ENCODE measurements at places on chromosomes 2 and 18.
A peak's percentile ranks its signal among the peaks of the same experiment; 100 is the strongest.

- DNase-seq: peak; percentile 40
Measured at GRCh38 chr18:54528942-54529376, 62.1 kb upstream of the DYNAP start.

DNA sequence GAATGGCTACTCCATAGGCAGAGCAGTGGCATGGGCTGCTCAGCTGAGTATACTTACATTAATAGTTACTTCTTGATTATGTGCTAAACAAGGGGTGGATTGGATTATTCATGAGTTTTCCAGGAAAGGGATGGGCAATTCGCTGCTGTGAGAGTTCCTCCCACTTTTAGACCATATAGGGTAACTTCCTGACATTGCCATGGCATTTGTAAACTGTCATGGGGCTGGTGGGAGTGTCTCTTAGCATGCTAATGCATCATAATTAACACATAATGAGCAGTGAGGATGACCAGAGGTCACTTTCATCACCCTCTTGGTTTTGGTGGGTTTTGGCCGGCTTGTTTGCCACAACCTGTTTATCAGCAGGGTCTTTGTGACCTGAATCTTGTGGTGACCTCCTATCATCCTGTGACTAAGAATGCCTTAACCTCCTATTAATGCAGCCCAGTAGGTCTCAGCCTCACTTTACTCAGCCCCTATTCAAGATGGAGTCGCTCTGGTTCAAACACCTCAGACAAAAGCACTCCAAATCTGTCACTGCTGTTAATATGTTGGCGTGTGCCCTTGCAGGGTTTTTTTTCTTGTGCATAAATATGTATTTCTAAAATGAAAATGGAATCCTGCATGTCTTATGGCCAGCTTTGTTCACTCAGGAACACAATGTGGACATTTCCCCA is 56.0 kb downstream of the CYBRD1 start:
- no peak for DNase-seq

- no peak for DNase-seq
Measured at GRCh38 chr2:23554054-23554697, 169.2 kb downstream of the KLHL29 start.

DNA sequence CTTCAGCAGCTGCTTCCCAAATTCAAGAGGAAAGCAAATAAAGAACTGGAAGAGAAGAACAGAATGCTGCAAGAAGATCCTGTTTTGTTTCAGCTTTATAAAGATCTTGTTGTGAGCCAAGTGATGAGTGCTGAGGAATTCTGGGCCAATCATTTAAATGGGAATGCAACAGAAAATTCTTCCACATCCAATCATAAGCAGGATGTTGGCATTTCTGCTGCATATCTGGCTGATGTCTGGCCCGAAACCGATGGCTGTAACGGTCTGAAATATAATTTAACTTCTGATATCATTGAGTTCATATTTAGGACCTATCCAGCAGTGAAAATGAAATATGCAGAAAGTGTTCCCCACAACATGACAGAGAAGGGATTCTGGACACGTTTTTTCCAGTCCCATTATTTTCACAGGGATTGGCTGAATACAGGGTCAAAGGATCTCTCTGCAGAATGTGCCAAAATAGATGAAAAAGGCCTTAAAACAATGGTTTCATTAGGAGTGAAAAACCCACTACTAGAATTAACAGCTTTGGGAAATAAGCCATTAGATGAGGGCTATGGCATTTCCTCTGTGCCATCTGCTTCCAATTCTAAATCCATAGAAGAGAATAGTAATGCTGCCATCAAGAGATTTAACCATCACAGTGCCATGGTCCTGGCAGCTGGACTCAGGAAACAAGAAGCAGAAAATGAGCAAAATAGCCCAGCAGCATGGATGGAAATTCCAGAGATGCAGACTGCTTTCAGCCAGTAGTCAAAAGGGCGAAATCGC is 175.6 kb downstream of the MC4R start:
- DNase-seq: no peak

GRCh38 chr2:165155152-165155551 is 48.7 kb downstream of the SCN3A start:
- no peak for DNase-seq

DNA sequence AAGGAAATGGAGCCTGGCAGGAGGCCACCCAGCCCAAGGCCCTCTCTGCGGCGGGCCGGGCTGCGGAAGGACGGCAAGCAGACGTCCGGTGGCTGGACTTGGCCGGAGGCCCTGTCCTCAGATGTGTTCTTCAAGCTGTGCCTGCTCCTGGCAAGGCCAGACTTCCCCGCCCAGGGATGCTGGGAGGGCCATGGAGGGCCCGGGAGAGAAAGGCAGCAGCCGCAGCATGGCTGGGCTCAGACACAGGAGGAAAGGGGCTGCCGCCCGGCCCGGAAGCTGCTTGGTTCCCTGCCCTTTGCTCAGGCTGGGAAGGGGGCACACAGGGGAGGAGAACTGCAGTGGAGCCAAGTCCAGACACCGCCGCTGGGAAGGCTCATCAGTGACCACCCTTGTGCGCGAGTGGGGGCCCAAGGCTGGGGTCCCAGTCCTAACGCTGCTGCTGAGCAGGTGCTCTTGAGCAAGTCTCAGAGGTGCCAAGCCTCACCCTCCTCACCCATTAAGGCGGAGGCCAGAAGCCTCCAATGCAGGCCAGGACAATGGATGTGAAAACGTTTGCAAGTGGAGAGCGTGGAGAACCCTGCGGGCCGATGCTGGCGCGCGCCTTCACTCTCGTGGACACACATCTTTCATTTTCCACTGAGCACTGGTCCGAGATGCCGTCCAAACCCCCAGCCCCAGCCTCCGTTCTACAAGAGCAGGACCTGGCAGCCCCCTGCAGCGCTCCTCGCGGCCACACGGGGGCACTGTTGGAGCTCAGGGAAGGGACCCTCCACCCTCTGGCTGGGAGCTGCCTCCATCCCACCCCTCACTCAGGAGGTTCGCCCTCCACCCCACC is 7.9 kb downstream of the CROCC2 start:
- peak; percentile 83 for DNase-seq

- no peak for DNase-seq
Measured at GRCh38 chr2:138948070-138948539, 167.9 kb upstream of the NXPH2 start.

DNA sequence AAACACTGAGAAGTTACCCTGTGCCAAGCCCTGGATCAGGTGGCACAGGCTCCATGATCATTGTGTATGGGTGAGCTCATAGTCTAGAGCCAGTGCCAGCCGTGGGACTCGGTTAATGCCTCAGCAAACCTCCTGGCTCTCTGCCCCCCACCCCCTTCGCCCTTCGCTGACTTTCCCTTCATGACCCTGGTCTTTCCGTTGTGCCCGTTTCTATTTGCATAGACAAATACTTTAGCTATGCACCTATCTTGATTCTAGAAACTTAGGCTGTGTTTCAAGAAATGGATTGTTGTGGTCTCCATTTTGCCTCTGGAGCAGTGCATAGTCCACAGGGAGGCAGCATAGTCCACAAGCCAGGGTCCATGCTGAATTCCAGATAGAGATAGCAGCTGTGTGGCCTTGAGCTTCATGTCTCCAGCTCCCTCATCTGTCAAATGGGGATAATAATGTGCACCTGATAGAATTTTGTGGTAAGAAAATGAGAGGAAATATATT is 44.8 kb upstream of the KDM3A start:
- DNase-seq: peak; percentile 16

DNA sequence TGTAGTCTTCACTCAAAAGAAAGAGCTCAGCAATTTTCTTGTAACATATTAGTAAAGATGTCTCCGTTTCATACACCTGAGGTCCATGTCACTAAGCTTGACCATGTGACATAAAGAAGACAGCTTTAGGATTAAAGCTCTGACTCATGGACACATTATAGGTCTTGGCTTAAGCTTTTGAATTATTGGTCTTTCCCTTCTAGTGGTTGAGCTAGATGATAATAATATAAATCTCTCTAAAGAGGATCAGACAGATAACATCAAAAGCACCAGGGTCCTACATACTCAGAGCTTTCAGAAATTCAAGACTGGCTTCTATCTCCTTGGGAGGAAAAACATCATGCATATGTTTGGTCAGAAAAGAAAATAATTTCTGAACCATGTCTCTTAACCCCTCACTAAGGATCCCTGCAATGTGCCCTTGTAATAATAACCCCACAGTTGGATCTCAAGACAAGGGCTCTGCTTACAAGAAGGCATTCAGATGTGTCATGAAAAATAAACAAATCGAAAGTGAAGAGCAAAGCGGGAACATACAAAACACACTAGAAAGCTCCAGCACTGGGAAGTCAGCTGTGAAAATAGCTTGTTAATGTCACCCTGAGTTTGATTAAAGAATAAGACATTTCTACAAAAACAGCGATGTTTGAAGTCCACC is 174.5 kb downstream of the PID1 start:
- DNase-seq: no peak

GRCh38 chr2:9474361-9475057 is at the start of gene IAH1:
Gene IAH1 (plus strand): TSS chr2:9474551. CDS start chr2:9474567, 16 bp downstream.
- DNase-seq: peak; percentile 36

- no peak for DNase-seq
Measured at GRCh38 chr2:88269836-88270235, 99.7 kb downstream of the THNSL2 start.

DNA sequence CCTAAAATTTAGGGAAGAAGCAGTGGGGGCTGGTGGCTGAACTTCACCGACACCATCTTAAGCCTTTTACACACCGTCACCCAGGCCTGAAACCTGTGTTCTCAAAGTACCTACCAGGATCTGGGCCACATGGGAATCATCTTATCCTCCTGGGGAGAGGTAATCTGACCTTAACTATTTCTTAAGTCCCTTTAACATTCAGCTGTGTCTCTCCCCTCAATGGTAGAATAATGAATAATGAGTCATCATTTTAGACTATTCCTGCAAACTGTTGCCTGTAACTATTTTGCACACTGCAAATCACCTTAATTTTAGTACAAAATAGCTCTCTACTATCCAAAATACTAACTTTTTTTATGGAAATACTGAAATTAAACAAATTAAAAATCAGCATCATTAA is 149.4 kb upstream of the KLF7 start:
- DNase-seq: no peak

DNA sequence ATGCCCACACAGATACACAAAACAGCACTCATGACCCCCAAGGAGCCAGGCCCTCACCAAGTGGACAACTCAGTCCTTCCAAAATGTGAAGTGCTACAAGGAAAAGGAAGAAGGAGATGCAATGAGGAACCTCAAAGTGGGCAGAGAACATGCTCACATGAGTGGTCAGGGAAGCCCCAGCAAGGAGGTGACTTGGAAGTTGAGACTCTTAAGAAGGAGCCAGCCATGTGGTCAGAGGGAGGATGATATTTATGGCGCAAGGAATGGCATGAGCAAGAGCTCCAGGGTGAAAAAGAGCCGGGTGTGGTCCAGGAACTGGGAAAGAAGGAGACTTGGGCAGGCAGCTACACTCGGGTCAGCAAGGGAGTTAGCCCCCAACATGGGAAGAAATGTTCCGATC is 30.0 kb upstream of the KLHL29 start:
- no peak for DNase-seq

- no peak for DNase-seq
Measured at GRCh38 chr2:789529-789928, 112.3 kb upstream of the TMEM18 start.

GRCh38 chr2:65015731-65016130 is 26.5 kb downstream of the SLC1A4 start:
- no peak for DNase-seq

- DNase-seq: no peak
Measured at GRCh38 chr18:30404422-30404821, 638.1 kb downstream of the DSC3 start.

DNA sequence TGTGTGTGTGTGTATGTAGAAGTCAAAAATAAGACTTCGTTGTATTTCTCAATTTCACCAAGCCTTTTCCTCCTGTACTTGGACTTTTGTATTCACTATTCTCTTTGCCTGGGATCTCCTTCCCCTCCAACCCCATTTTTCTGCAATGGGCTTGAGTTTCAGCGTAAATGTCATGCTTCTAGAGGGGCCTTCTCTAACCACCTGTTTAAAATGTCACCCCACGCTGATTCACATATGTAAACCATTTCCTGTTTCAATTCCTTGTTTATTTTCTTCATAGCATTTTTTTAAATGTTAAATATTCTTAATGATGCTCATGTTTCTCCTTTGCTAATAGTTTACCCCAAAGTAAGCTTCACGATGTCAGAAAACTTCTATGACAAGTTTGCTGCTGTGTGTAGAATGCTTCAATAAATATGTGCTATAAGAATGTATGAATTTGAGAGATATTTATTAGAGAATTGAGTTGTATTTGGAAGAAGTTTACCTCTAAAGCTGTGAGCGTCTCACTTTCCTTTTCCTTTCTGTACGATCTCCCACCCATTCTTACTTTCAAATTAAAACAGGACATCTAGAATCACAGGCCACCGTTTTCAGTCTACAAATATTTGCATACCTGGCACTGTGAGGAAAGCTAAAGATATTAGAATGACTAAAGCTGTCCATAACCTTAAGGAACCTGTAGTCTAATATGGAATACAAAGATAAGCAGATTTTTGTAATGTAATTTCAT is 762.4 kb downstream of the LRRTM4 start:
- DNase-seq: no peak

GRCh38 chr2:56309626-56310170 is 125.9 kb downstream of the CCDC85A start:
- no peak for DNase-seq

All from ELF-1 (cell line).